ENCODE measurements at places on chromosomes 16 and 17.

GRCh38 chr16:58280846-58281301 lies 14.0 kb downstream of the PRSS54 start:
- DNase-seq, result no peak

GRCh38 chr16:87740909-87741424 lies 24.8 kb downstream of the KLHDC4 start:
- no peak for DNase-seq

DNA sequence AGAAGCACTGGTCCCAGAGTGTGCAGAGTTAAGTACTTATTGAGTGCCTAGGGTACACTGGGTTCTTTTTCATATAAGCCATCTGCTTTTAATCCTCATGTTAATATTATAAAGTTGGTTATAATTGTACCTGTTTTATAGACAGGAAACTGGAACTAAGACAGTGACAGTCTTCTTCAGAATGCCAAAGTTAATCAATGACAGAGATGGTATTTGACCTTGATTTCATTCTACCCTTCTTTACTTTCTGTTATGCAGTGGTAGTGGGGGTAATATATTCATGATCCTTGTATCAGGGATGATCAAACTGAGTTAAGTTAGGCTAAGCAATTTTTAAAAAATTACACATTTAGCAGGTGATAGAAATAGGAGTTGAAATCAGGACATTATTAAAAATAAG lies 108.6 kb upstream of the GOT2 start:
- DNase-seq, result no peak

- DNase-seq, result no peak
Measured at GRCh38 chr16:2879854-2880508, 3.0 kb upstream of the FLYWCH2 start.

- DNase-seq, result no peak
Measured at GRCh38 chr16:65655802-65656201, 533.9 kb upstream of the CDH11 start.

DNA sequence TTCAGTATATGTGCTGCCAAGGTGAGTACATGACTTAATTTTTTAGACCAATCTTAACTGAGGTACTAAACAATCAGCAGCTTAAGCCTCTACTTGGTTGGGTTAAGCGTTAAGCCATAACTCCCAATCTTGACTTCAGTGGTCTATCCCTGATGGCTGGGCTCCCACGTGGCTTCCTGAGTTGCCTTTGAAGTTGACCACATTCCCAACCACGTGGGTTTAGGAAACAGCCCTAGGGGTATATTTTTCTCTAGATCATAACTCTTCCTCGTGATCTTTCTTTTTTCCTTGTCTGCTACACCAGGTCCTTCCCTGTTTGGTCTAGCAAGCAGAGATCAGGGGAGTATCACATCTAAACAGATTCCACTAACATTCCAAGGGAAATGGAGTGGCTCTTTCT lies 20.1 kb upstream of the PIRT start:
- no peak for DNase-seq
